Activated CD8-positive, alpha-beta T cell treated with anti-CD3 and anti-CD28 coated beads, Interleukin-2, amount 10 ng/mL, durations not matched to agents 7 days and 5 days (primary cell): ENCODE measurements at places on chromosomes 2 and 18. TPM values are rescaled to one million over a fixed set of nuclear protein-coding genes. Genes with fewer than 3 reads are reported as not detected.

DNA sequence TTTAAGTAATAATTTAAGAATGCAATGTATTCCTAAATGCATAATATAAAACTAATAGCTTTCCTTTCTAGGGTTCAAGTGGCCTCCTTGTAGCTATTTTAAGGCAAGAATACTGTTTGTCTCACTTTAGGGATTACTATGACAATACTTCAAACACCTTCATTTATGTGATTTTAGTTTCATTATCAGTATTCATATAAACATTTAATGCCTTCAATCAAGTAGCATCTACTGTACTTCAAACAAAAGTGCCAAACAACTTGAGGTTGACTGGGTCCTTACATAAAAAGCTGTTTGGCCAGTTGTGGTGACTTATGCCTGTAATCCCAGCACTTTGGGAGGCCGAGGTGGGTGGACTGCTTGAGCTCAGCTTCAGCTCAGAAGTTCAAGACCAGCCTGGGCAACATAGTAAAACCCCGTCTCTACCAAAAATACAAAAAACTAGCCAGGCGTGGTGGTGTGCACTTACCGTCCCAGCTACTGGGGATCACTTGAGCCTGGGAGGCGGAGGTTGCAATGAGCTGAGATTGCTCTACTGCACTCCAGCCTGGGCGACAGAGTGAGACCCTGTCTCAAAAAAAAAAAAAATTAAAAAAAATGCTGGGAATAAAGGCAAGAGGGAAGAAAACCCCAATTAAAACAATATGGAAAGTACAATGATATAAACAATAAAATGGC lies 9.3 kb downstream of the MEX3C start:
- H3K27ac ChIP-seq, result no peak overlapping the region
- H3K4me1 ChIP-seq, result peaks cover 67% of the 10 kb centered on the region
- peak overlapping the region; percentile 36 for H3K4me3 ChIP-seq
- H3K27me3 ChIP-seq, result no peaks in the 10 kb centered on the region

GRCh38 chr18:48802543-48803290 lies 148.0 kb downstream of the SMAD7 start:
- no peak overlapping the region for H3K4me3 ChIP-seq
- no peaks in the 10 kb centered on the region for H3K36me3 ChIP-seq
- DNase-seq, result no peak
- peak overlapping the region; percentile 51 for H3K27ac ChIP-seq

DNA sequence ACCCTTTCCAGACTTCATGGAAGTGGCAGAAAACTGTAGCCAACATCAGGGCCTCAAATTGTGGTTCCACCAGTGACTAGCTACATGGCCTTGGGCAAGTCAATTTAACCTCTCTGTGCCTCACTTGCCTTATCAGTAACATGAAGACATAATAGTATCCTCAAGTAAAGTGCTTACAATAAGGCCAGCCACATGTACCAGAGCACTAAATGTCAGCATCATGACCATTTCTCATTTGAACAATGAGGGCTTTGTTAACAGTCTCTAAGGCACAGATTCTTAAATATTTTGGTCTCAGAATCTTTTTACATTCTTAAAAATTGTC lies 5.8 kb upstream of the KCMF1 start:
- H3K36me3 ChIP-seq, result peaks cover 70% of the 10 kb centered on the region
- DNase-seq, result no peak
- H3K27me3 ChIP-seq, result no peaks in the 10 kb centered on the region
- peaks cover 44% of the 10 kb centered on the region for H3K4me1 ChIP-seq
- peak overlapping the region; percentile 5 for H3K27ac ChIP-seq
- no peak overlapping the region for H3K4me3 ChIP-seq

ANKRD30B gene
- total RNA-seq, result not detected

DSG1 gene
- total RNA-seq, result not detected

SH3BP4 gene
- not detected for total RNA-seq

NFU1 gene
- 30.4 TPM for total RNA-seq
